ENCODE measurements at places on chromosomes 4 and X.

DNA sequence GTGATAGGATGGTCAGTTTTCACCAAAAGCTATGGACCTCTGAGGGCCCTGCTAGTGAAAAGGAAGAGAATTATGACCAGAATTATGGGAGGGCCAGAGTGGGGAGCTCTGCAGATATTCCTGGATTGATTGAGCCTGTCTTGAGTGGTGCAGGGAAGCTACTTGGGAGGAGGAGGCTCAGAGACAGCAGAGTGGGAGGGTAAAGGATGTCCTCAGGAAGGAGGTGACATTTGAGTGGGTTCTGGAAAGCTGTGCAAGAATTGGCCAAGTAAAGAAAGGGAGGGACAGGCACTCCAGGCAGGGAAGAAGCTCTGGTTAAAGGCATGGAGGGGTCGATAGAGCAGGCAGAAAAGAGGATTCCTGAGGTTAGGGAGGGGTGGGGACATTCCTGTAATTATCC is 24.1 kb downstream of the RNF4 start:
- DNase-seq: no peak

DNA sequence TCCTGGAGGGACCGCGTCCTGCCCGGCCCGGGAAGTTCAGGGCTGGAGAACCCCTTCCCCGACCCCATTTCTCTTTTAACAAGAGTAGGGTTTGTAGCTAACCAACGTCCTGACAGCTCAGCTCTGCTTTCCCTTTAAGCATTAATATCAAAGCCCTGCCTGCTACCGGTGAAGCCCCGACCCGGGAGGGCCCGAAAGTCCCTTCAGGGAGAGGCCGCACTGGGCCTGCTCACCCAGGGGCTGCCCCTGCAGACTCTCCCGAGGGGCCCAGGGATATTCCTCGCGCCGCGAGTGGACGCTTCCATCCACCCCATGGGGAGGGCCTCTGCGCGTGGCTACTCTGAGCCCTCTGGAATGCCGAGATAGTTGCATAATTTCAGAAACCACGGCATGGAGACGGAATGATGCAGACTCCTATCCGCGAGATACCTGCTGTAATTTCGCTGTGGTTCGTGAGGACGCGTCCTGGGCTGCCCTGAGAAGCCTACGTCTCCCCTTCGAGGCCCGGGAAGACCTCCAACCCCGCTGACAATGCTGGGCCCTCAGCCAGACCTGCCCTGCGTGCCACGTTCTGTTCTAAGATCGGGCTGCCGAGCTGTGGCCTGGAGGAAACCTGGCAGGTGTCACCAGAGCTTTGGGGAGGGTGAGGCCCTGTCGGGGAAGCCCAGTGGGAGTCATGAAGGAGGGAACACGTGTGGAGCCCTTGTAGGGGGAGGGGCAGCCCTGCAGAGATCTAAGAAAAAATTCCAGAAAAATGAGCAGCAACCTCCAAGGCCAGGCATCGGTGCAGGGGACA is 999 bp upstream of the CTBP1 start:
- DNase-seq: peak; percentile 71

GRCh38 chr4:89868276-89868675 is 26.4 kb upstream of the MMRN1 start:
- DNase-seq: no peak

DNA sequence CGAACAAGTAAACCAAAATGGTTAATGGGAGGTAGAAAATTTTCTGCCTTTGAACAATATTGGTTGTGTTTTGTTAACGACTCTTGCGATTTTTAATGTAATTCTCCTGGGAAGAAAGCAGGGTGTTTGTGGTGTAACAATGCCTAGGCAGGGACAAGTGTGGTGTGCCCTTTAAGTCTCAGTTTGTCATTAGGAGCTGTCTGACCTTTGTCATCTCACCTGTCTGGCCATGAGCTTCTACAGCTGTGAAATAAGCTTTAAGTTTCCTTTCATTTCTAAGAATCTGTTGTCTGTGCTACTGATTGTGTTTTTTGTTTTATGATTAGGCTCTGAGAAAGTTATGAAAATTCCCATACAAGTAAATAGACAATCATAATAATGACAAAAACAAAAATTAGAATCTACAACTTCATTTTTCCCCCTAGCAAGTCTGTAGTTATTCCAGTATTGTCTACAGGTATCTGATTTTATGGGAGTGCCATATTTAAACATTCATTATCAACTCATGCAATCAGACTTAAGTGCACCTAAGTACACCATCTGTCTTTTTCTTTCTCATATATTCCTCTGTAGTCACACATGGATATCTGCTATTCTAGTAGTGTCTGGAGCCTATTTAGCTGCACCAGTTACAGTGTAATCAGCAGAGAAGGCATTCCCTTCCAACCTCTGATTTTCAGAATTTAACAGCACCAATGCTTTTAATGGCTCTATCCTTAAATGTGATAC is 203.5 kb downstream of the PPARGC1A start:
- no peak for DNase-seq

DNA sequence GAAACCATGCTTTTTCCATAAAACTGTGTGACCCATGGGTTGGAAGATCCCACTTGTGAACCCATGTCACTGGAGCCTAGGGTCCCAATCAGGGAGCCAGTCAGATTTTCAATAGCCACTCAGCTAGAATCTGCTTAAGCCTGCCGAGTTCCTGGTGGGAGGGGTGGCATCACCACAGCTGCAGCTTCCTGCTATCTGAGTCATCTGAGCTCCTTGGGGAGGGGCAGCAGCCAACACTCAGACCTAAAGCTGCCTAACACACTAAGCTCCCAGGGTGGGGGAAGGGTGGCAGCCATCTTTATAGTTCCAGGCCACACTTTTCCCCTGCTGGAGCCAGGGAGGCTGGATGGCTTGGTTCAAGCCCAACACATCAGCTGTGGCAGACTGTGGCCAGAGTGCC is 350.1 kb downstream of the C4orf33 start:
- no peak for DNase-seq

DNA sequence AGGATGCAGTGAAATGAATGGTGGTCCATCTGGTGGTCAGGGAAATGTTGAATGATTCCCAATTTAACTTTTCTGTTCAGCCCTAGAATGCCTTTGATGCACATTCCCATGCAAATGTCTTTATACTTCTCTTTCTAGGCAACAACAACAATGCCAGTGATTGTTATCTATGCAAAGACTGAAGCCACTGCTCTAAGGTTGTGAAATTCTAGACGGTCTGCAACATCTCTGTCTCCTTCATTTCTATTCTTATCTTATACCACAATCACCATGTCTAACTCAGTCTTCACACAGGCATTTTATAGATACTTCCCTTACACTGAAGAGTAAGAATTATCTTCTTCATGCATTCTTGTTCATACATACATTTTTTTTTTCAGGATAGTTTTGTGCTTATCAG is 84.5 kb downstream of the HPGD start:
- no peak for DNase-seq
